Fibroblast of the aortic adventitia (primary cell): ENCODE measurements at places on chromosomes 12 and 14. TPM values are rescaled to one million over a fixed set of nuclear protein-coding genes. Genes with fewer than 3 reads are reported as not detected.

Gene MIPOL1
- total RNA-seq = 12.5 and 32.1 TPM in 2 replicates

Gene MUCL1
- not detected in 2 replicates for total RNA-seq

Gene SDSL
- total RNA-seq = 1.9 and 5.9 TPM in 2 replicates

Gene ACADS
- 7.5 and 7.8 TPM in 2 replicates for total RNA-seq

Gene TEX22
- total RNA-seq = 0.27 and 1.5 TPM in 2 replicates

Gene CCDC177
- not detected in 2 replicates for total RNA-seq

Gene BBS10
- total RNA-seq = 4.3 and 21.3 TPM in 2 replicates

Gene RNF212B
- not detected in 2 replicates for total RNA-seq

Gene GPX2
- not detected in 2 replicates for total RNA-seq

Gene ZDHHC22
- total RNA-seq = not detected in 2 replicates

Gene TMEM132D
- total RNA-seq = not detected in 2 replicates

Gene OTUB2
- 2.5 and 2.8 TPM in 2 replicates for total RNA-seq

Gene FGFR1OP2
- total RNA-seq = 37.0 and 52.5 TPM in 2 replicates

Gene TPPP2
- not detected in 2 replicates for total RNA-seq

Gene CNOT2
- 58.9 and 135 TPM in 2 replicates for total RNA-seq

Gene PA2G4
- 102 and 141 TPM in 2 replicates for total RNA-seq

Gene KRT73
- not detected in 2 replicates for total RNA-seq

Gene CLMN
- 0.36 and 1.8 TPM in 2 replicates for total RNA-seq

Gene UBE2N
- total RNA-seq = 18.6 and 63.5 TPM in 2 replicates

Gene LRRC10
- total RNA-seq = not detected in 2 replicates

Gene USP44
- total RNA-seq = 0.82 and 1.8 TPM in 2 replicates

Gene KRT82
- total RNA-seq = not detected in 2 replicates

Gene KRT75
- not detected in 2 replicates for total RNA-seq

Gene GALNT9
- 0.49 TPM in 1 of 2 replicates, not detected in the other for total RNA-seq

Gene ZFYVE21
- total RNA-seq = 47.0 and 68.4 TPM in 2 replicates

Gene SCNN1A
- under 0.01 TPM in 1 of 2 replicates, not detected in the other for total RNA-seq

Gene ACOT4
- total RNA-seq = 0.72 TPM in 1 of 2 replicates, not detected in the other

Gene KRT84
- not detected in 2 replicates for total RNA-seq

Gene HRK
- total RNA-seq = 0.41 TPM in 1 of 2 replicates, not detected in the other

Gene SYNE3
- total RNA-seq = 19.3 and 63.4 TPM in 2 replicates

Gene OASL
- total RNA-seq = 0.33 TPM in 1 of 2 replicates, not detected in the other
